ENCODE measurements at places on chromosomes 16 and 17.

- no peak for DNase-seq
Observed at GRCh38 chr16:84514874-84515835, 10.7 kb upstream of the MEAK7 start.

GRCh38 chr17:74987909-74988711 is 678 bp downstream of the CDR2L start:
- no peak for DNase-seq

GRCh38 chr16:84614623-84614967 is 3.3 kb downstream of the COTL1 start:
- no peak for DNase-seq

GRCh38 chr16:379183-379960 is 2.4 kb downstream of the PGAP6 start:
- DNase-seq, result no peak

- DNase-seq, result no peak
Observed at GRCh38 chr17:5675625-5676421, 91.5 kb upstream of the NLRP1 start.

Data from keratinocyte (primary cell).